ENCODE measurements at places on chromosomes 1 and 21.
A peak's percentile ranks its signal among the peaks of the same experiment; 100 is the strongest.

- DNase-seq = no peak
Measured at GRCh38 chr21:41403966-41404365, 22.1 kb upstream of the MX1 start.

DNA sequence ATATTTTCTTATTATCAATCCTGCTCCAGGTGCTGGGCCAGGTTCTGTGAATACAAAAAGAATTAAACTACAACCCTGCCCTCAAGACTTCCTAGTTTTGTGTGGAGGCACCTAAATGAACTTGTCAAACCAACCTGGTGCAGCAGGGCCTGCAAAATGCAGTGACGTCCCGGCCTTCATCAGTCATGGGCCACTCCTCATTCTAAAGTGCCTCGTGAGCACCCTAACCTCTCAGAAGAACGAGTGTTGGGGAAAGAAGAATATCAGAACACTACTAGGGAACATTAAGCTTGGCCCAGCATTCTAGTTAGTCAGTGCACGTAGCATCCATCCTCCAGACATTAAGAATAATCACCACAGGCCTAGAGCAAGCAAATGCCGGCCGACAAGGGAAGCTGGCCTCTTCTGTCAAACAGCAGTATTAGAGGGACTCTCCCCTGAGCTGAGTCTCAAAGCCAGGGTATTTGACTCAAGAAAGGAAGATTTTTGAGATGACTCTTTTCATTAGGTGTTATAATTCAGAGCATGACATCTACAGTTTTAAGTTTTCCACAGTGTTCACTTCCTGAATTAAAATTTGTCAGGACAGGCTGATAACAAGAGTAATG lies 137.9 kb downstream of the SLC45A1 start:
- no peak for DNase-seq

DNA sequence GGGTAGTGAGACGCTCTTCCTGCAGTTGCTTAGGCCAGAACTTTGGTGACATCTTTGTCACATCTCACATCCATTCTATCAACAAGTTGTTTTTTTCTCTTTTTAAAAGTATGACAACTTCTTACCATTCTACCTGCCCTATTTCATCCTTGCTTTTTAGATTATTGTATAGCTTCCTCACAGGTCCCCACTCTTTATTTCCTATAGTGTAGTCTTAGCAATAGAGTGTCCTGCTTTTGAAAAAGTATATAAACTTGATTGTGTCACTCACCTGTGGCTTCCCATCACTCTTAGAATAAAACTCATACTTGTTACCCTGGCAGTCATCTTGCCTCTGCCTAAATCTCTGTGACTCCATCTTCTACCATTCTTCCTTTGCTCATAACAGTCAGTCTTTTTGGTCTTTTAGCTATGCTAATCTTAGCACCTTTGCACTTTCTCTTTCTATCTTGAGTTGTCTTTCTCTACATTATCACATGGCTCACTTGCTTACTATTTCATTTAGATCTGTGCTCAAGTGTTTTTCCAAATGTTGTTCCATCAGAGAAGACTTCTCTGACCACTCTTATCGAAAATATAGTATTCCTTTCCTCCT lies 9.5 kb downstream of the CDC73 start:
- DNase-seq = no peak

DNA sequence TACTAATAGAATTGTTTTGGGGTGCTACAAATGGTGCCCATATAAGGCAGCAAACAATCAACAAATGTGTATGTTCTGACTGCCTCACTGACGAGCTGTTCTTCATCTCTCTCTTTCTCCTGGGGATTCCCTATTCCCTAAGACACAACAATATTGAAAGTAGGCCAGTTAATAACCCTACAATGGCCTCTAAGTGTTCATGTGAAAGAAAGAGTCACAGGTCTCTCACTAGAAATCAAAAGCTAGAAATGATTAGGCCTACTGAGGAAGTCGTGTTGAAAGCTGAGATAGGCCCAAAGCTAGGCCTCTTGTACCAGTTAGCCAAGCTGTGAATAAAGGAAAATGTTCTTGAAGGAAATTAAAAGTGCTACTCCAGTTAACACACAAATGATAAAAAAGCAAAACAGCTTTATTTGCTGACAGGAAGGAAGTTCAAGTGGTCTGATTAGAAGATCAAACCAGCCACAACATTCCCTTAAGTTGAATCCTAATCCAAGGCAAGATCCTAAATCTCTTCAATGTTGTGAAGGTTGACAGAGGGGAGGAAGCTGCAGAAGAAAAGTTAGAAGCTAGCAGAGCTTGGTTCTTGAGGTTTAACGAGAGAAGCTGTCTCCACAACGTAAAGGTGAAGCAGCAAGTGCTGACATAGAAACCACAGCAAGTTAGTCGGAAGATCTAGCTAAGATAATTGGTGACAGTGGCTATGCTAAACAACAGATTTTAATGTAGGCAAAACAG lies 26.3 kb downstream of the ATP2B4 start:
- peak; percentile 67 for DNase-seq

GRCh38 chr1:176364236-176364905 lies 98.6 kb upstream of the PAPPA2 start:
- no peak for DNase-seq

GRCh38 chr1:117894078-117894477 lies 35.3 kb downstream of the GDAP2 start:
- no peak for DNase-seq

DNA sequence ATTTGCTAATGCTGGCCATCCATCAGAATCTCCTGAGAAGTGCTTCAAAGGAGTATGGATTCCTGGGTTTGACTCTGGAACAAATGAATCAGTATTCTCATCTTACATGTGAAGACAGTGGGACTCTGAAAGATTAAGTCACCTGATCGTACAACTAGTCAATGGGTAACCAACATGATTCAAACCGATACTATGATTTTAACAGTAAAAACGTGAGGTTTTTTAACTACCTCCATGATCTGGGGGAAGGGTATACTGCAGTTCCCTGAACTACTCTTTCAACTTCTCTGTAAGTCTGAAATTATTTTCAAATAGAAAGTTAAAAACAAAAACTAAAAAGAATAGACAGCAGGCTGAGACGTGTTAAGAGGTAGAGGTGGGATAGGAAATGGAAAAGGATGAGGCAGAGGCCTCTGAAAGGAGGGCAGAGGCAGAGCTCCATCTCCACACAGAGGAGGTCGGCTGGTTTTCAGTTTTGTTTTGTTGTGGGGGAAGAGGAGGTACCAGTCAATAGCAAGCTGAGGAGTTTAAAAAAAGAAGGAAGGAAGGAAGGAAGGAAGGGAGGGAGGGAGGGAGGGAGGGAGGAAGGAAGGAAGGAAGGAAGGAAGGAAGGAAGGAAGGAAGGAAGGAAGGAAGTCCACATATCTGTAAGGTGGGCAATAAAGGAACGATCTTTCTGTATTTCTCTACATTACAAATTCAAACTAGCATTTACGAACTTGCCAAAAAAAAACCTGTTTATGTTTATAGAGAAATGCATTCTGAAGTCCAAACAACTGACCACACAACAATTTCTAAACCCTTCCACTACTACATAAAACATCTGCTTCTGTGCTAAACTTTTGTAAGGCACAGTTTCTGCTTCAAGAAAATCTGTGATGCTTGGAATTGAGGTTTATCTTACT lies 213.1 kb downstream of the RERE start:
- DNase-seq = peak; percentile 26

GRCh38 chr1:235644693-235645305 lies 4.8 kb downstream of the GNG4 start:
- DNase-seq = no peak

DNA sequence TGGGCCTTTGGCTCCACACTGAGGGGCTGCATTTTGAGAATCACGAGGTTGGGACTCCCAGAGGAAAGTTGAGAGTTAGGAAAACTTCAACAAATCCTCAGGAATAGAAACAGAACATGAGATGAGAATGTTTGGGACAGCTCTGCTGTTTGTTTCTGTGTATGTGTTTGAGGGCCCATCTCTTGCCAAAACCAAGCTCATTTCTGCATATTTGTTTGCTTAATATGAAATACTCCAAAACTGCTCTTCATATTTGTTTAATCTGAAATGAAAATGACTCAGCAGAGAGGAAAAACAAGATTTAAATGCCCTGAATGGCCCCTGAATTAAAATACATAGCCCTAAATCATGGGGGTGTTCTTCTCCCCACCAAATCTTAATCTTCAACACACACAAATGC lies 78.1 kb downstream of the DDR2 start:
- no peak for DNase-seq

GRCh38 chr1:1360506-1361169 lies 2.3 kb upstream of the MXRA8 start:
- no peak for DNase-seq

- DNase-seq = no peak
Measured at GRCh38 chr1:15788624-15789301, 18.7 kb downstream of the UQCRHL start.

GRCh38 chr1:55150880-55151588 lies 64.1 kb downstream of the USP24 start:
- DNase-seq = peak; percentile 57

GRCh38 chr1:156742017-156742416 lies 1.1 kb upstream of the MRPL24 start:
- no peak for DNase-seq

- no peak for DNase-seq
Measured at GRCh38 chr1:174777262-174777661, 222.5 kb upstream of the CACYBP start.

- no peak for DNase-seq
Measured at GRCh38 chr1:165351863-165352441, 4.6 kb downstream of the LMX1A start.

DNA sequence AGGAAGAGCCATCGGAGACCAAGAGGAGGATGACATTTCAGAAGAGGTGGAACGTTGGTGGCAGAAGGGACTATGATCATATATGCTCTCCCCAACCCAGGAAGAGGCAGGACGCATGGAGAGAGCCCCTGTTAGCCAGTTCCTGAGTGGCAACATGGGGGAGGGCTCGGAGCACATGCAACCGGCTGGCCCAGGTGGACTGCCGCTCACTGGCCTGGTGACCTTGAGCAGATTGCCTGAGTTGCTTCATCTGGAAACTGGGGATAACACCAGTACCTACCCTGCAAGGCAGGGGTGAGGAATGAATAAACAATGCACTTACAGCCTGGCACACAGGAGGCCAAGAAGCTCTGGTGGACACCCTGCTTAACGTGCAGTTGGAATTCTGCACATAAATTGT lies 29.0 kb downstream of the SYT6 start:
- no peak for DNase-seq

Measured in CD4-positive, alpha-beta T cell treated with Interleukin-10 for 1 hour (primary cell).